ENCODE measurements at places on chromosomes 2 and 18. TPM values are rescaled to one million over a fixed set of nuclear protein-coding genes. Genes with fewer than 3 reads are reported as not detected.

DNA sequence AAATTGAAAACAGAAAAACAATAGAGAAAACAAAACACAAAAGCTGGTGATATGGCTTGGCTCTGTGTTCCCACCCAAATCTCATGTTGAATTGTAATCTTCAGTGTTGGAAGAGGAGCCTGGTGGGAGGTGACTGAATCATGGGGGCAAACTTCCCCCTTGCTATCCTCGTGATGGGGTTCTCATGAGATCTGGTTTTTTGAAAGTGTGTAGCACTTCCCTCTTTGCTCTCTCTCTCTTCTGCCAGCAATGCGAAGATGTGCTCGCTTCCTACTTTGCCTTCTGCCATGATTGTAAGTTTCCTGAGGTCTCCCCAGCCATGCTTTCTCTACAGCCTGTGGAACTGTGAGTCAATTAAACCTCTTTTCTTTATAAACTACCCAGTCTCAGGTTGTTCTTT is 112.3 kb upstream of the UXS1 start:
- no peaks in the 10 kb centered on the region for H3K27me3 ChIP-seq
- no peak overlapping the region for H3K27ac ChIP-seq
- H3K36me3 ChIP-seq: no peaks in the 10 kb centered on the region

DNA sequence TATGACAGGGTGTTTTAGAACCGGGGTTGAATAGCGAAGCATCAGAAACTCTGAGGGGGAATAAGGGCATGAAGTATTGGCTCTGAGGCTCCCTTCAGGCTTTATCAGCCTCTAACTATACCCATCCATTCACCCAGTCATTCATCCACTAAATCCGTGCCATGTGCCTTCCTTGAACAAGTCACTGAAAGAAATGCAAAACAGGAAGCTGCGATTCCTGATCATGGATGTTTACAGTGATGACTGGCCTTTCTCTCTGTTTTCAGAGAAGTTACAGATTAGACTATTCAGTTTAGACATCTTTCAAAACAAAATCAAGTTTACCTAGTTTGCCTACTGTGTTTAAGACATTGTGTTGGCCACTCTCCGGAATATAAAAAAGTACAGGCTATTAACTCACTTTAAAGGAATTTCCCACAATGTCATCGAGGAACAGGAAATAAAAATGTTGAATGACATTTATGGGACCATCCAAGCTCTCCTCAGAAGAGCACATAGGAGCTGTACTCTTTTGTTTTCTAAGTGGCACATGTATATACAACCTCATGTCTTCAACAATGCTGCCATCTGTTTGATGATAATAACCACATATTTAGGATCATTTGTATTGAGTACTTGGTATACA is 43.8 kb upstream of the SLC14A1 start:
- no peak overlapping the region for H3K27ac ChIP-seq
- no peaks in the 10 kb centered on the region for H3K4me1 ChIP-seq
- no peaks in the 10 kb centered on the region for H3K36me3 ChIP-seq

GRCh38 chr2:234977228-234977679 is 25.4 kb downstream of the SH3BP4 start:
- no peaks in the 10 kb centered on the region for H3K36me3 ChIP-seq
- H3K4me3 ChIP-seq: no peak overlapping the region
- no peaks in the 10 kb centered on the region for H3K27me3 ChIP-seq
- H3K4me1 ChIP-seq: peaks cover 33% of the 10 kb centered on the region

- no peak for DNase-seq
- no peak overlapping the region for H3K27ac ChIP-seq
- H3K4me1 ChIP-seq: no peaks in the 10 kb centered on the region
- no peaks in the 10 kb centered on the region for H3K36me3 ChIP-seq
These were observed 73.8 kb upstream of the PROKR1 start for GRCh38 chr2:68569604-68570003.

GRCh38 chr2:99354070-99354469 is 16.9 kb downstream of the EIF5B start:
- H3K36me3 ChIP-seq: no peaks in the 10 kb centered on the region
- H3K4me3 ChIP-seq: no peak overlapping the region
- DNase-seq: no peak
- no peak overlapping the region for H3K27ac ChIP-seq

DNA sequence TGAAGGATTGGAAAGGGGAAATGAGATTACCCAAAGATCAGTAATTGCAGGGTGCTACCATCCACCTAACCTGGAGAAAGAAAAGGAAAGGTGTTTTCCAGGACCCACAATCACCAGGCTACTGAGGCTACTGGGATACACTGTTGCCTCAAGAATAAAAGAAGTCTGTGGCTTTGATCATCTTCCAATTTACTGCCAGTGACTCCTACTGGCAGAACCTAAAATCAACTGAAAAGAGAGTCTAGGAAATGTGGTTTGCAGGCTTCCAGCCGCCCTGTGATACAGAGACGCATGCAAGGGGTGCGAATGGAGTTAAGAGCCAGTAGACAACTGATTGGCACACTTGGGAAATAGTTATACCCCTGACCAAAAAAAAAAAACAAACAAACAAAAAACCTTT is 16.6 kb upstream of the TTL start:
- H3K36me3 ChIP-seq: no peaks in the 10 kb centered on the region
- no peak overlapping the region for H3K27ac ChIP-seq
- H3K27me3 ChIP-seq: no peaks in the 10 kb centered on the region
- no peak for DNase-seq

DNA sequence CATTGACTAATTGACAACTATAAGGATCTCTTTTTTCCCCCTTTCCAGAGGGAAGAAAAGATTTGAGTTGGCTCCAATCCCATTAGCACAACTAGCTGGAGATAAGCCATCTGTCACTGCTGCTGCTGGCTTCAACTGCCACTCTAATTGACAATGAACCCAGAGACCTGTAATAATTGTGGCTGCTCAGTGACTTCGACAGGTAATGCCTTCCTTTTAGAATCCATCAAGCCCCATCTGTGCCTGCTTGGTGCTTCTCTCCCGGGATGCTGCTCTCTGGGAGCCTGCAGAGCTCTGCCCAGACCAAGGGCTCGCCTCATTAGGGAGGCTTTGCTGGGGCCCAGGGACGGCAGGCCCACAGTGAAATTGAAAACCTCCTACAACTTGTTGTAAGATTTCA is 376.7 kb upstream of the SOX11 start:
- H3K36me3 ChIP-seq: no peaks in the 10 kb centered on the region
- H3K27ac ChIP-seq: no peak overlapping the region
- no peaks in the 10 kb centered on the region for H3K4me1 ChIP-seq
- H3K27me3 ChIP-seq: no peaks in the 10 kb centered on the region

GRCh38 chr2:22279541-22279940 is 1105.4 kb upstream of the KLHL29 start:
- no peaks in the 10 kb centered on the region for H3K4me1 ChIP-seq
- H3K36me3 ChIP-seq: no peaks in the 10 kb centered on the region
- H3K27ac ChIP-seq: no peak overlapping the region
- no peaks in the 10 kb centered on the region for H3K27me3 ChIP-seq
- DNase-seq: no peak

- no peak overlapping the region for H3K27ac ChIP-seq
- H3K4me3 ChIP-seq: no peak overlapping the region
- no peak for DNase-seq
- peaks cover 9% of the 10 kb centered on the region for H3K4me1 ChIP-seq
- H3K36me3 ChIP-seq: no peaks in the 10 kb centered on the region
These were observed 10.5 kb downstream of the RNF144A start for GRCh38 chr2:6927753-6928152.

GRCh38 chr18:77043541-77044280 is 88.9 kb downstream of the MBP start:
- H3K36me3 ChIP-seq: no peaks in the 10 kb centered on the region
- no peak for DNase-seq
- H3K4me3 ChIP-seq: no peak overlapping the region
- H3K4me1 ChIP-seq: peaks cover 9% of the 10 kb centered on the region
- H3K27ac ChIP-seq: no peak overlapping the region

- H3K4me1 ChIP-seq: no peaks in the 10 kb centered on the region
- DNase-seq: no peak
- H3K36me3 ChIP-seq: no peaks in the 10 kb centered on the region
- H3K27me3 ChIP-seq: no peaks in the 10 kb centered on the region
- no peak overlapping the region for H3K27ac ChIP-seq
These were observed 183.2 kb downstream of the UXS1 start for GRCh38 chr2:106010818-106011355.

Gene CFAP65
- not detected for total RNA-seq

Gene MGAT4A
- 44.0 TPM for total RNA-seq

Gene TEX44
- total RNA-seq: not detected

Gene MARCHF4
- total RNA-seq: not detected

Gene CNGA3
- total RNA-seq: not detected

Data from thoracic aorta (tissue), 2 donors.